ENCODE measurements at places on chromosomes 2 and 18.

DNA sequence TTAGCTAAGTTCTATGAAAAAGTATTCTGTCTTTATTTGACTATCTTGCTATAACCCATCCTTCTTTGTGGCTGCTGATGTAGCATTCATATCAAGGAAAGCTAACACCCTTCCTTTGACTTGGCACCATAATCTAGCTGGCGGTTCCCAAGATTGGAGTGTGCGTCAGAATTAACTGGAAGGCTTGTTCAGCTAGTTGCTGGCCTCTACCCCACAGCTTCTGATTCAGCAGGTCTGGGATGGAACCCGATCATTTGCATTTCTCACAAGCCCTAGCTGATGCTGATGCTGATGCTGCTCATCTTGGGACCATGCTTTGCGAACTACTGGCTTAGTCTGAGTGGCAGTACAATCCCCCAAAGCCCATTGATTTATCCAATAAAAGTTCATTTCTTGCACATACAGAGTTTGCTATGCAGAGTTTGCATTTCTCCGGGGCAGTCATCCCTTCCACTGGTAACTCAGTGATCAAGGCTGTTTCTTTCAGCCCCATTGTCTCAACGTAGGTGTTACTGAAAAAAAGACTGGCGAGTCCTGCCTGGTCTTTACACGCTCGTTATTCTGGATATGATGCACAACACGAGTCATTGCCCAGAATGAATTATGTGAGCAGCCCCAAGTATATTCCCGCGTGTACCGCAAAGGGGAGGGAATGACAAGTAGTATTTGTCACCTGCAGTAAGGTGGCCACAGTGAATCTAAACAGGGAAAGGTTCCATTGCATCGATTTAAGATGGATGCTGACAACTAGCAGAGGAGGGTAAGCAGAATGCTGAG is 96.5 kb downstream of the ZNF532 start:
- DNase-seq = no peak

- DNase-seq = peak; percentile 95
Observed at GRCh38 chr2:63614448-63614968, 25.7 kb downstream of the MDH1 start.

GRCh38 chr2:3195641-3196476 is 181.8 kb downstream of the EIPR1 start:
- no peak for DNase-seq

DNA sequence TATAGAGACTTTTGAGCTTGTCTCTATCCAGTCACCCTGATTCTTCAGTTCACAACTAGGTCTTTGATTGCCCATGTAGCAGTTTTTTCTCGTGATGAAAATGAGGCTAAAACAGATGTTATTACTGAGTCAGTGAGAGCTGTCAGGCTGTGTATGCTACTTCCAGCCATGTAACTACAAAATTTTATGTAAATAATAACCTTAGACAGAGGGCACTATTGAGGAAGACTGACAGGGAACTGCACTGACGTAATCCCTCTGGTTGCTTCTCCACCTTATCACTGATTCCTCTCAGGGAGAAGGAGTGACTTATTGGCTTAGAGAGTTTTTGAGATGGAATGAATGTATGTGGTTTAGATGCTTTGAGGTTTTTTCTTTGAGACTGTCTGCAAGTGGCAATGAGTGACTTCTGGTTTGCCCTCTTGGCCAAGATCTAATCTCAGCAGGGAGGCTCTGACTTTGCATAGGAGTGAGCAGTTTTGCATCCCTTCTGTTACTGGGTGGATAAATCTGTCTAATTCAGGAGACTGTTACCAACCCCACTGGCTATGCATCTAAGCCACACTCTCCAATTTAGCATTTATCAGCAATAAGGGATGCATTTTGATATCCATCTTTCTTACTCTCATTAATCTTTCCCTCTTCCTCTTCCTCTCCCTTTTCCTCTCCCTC is 555.2 kb upstream of the FANCL start:
- no peak for DNase-seq

- peak; percentile 84 for DNase-seq
Observed at GRCh38 chr2:200756618-200757321, 54.9 kb upstream of the BZW1 start.

- DNase-seq = no peak
Observed at GRCh38 chr18:6648581-6648980, 80.9 kb upstream of the ARHGAP28 start.

All from EL (cell line).